ENCODE measurements at places on chromosomes 2 and 18.

GRCh38 chr2:173831312-173832229 is 133.6 kb downstream of the SP3 start:
- DNase-seq: no peak

DNA sequence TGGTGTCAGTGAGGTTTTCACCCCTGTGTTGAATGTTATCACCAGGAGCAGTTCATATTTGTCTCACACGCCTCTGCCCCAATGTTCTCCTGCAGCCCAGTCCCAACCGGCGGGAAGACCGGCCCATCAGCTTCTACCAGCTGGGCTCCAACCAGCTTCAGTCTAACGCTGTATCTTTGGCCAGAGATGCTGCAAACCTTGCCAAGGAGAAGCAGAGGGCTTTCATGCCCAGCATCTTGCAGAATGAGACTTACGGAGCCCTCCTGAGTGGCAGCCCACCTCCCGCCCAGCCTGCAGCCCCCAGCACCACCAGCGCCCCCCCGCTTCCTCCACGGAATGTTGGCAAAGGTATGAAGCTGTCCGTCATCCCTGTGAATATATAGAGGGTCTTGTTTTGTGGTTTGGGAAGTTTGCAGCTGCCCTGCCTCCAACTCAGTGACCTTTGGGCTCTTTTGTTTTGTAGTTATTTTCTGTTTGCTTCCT is 35.1 kb downstream of the ITGB1BP1 start:
- DNase-seq: no peak

GRCh38 chr2:198596985-198597384 is 792.6 kb downstream of the PLCL1 start:
- no peak for DNase-seq

- no peak for DNase-seq
These were observed 312 bp downstream of the NR4A2 start for GRCh38 chr2:156332284-156332533.

- DNase-seq: no peak
These were observed 33.7 kb downstream of the RAMP1 start for GRCh38 chr2:237892984-237893595.

- DNase-seq: no peak
These were observed 434.7 kb downstream of the EIPR1 start for GRCh38 chr2:2942906-2943305.

- no peak for DNase-seq
These were observed 663.3 kb upstream of the ZNF804A start for GRCh38 chr2:183935005-183935404.

- DNase-seq: no peak
These were observed 29.4 kb upstream of the ZNF516 start for GRCh38 chr18:76524477-76524876.

DNA sequence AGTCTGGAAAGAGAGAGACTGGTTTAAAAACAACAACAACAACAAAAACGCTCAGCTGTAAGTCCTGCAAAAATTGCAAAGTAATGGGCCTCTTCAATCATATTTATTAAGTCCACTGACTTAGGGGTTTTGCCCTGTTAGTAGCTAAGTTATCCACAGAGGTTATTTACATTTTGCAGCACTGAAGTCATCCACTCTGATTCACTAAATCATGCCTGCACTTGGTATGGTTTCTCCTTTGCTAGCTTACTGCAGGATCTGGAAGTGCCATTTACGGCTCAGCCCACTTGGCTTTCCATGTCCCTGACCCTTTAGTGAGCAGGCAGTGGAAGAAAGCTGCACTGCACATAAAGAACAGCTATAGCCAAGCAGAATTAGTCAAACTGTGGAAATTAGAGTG is 484.4 kb downstream of the NRXN1 start:
- DNase-seq: no peak

- DNase-seq: no peak
These were observed 27.2 kb downstream of the TANC1 start for GRCh38 chr2:158995677-158996049.

GRCh38 chr2:226971770-226972169 is 135.9 kb downstream of the RHBDD1 start:
- DNase-seq: no peak
